Activated CD8-positive, alpha-beta memory T cell treated with anti-CD3 and anti-CD28 coated beads for 36 hours (primary cell): ENCODE measurements at places on chromosomes 13 and 19. TPM values are rescaled to one million over a fixed set of nuclear protein-coding genes. Genes with fewer than 3 reads are reported as not detected.

Gene ZNF729
- not detected for total RNA-seq

Gene URAD
- not detected for total RNA-seq

Gene ACP7
- total RNA-seq = not detected

Gene ZNF575
- 2.2 TPM for total RNA-seq

Gene NCR1
- 0.38 TPM for total RNA-seq

Gene ZNF573
- 7.2 TPM for total RNA-seq

Gene ZNF160
- 21.9 TPM for total RNA-seq

Gene SPATA13
- total RNA-seq = 54.7 TPM

Gene SLC10A2
- total RNA-seq = not detected

Gene REEP6
- total RNA-seq = 2.3 TPM

Gene PPAN
- total RNA-seq = 298 TPM

Gene NLRP4
- total RNA-seq = not detected

Gene ACER1
- not detected for total RNA-seq

Gene DIAPH3
- 18.8 TPM for total RNA-seq

Gene MEDAG
- not detected for total RNA-seq

Gene LILRA5
- not detected for total RNA-seq
